C1 segment of cervical spinal cord (tissue), 14 donors: ENCODE measurements at places on chromosomes 5 and 9.

- DNase-seq: no peak
Measured at GRCh38 chr5:155878991-155879575, 447.9 kb upstream of the SGCD start.

DNA sequence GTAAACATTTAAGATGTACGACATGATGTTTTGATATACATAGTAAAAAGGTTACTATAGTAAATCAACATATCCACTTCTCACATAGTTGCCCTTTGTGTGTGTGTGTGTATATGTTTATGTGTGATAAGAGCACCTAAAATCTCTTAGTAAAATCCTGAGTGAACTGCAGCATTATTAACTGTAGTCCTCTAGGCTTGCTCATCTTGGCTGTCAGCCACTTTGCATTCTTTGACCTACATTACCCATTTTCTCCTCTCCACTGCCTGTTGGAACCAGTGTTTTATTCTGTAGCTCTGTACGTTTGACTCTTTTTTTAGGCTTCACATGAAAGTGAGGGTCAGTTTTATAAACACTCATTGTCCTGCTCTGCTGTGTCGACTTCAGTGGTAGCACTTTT is 24.4 kb downstream of the C5orf22 start:
- no peak for DNase-seq

DNA sequence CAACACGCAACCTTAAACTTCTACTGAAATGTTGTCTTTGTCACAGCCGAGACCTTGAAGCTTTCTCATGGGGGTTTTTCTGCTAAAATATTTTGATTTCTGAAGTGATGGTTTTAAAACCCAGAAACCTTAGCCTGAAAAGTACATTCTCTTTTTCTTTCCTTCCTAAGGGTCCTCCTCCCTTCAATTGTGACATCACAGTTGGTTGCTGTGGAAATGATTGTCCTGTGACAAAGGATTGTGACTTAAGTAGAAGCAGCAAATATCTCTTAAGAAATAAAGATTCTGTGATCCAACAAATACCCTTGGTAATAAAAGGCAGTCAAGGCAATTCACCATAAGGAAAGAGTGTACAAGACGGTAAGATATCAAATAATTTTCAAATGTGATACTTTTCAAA is 125.2 kb downstream of the SEMA6A start:
- DNase-seq: no peak

DNA sequence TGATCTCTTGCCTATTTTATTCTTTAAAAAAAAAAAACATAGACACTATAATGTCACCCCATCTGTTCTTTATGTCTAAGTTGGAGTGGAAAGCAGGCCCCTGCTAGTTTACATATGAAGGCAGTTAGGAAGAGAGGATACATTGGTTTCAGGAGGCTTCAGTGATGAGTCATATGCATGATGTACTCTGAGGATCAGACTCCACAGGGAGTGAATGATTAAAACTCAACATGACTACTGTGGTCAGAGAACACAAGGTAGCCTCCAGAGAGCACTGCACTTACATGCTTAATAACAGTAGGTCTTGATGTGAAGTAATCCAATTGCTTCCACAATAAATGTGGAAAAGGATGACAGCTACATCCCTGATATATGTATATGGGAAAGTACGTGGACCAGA is 22.7 kb upstream of the FSTL4 start:
- no peak for DNase-seq

- no peak for DNase-seq
Measured at GRCh38 chr9:127166651-127167524, 44.5 kb upstream of the ANGPTL2 start.

DNA sequence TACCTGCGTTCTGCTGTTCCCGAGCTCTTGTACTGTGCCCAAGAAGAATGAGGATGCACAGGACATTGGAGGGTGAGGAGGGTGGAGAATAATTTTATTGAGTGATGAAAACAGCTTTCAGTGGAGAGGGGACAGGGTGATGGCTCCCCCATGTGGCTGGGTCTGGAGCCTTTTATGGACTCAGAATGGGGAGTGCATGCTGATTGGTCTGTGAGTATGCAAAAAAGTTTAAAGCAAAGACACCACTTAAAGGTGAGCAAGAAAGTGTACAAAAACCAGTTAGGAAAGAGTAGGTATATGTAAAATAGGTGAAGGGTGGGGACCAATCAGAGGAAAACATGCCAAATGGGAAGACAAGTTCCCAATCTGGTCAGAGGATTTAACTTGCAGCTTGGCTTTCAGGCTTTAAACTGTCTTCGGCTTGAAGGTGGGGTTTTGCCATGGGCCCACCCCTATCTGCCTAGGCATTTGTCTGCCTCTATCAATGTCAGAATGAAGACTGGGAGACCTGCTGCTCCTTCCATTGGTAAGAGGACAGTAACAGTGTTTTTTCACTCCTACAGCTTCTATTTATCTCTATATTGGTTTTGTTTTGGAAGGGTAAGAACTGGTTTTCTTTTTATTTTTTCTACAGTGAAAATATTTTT is 118.0 kb upstream of the RAI14 start:
- DNase-seq: no peak

DNA sequence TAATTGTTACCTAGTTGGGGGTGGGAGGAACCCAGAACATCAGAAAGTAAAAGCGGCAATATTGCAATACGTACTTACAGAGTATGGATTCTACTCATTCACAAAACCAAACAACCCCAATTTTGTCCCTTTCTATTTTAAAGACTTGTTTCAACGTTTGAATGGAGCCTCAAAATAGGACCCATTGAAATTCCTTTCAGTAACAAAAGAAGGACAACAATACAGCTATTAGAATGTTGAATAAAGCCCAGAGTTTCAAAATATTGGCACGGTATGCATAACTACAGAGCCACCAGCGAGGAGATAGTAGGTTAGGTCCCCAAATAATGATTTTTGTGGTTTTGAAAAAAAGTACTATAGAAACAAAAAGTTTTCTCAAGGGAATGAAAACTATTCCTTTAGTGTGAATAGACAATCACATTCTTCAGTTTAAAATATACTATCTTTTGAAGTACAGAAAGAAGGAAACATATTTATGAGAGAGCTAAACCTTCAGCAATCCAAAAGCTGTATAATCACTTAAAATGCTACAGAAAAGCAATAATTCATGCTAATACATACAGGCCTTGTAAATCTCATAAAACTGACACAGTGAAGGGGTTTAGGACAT is 235.5 kb downstream of the RFX3 start:
- DNase-seq: no peak
